Neural crest cell (in vitro differentiated cells): ENCODE measurements at places on chromosomes 6 and 20. TPM values are rescaled to one million over a fixed set of nuclear protein-coding genes. Genes with fewer than 3 reads are reported as not detected.

Gene OTOR
- total RNA-seq: not detected in 2 replicates

Gene HINT3
- total RNA-seq: 16.8 and 17.4 TPM in 2 replicates

GRCh38 chr20:17921774-17922173 is 46.8 kb downstream of the SNX5 start:
- no peak for DNase-seq
- no peak overlapping the region for H3K27ac ChIP-seq
- H3K27me3 ChIP-seq: peaks cover 6% of the 10 kb centered on the region
- H3K36me3 ChIP-seq: no peaks in the 10 kb centered on the region
- H3K4me3 ChIP-seq: no peak overlapping the region
- H3K4me1 ChIP-seq: no peaks in the 10 kb centered on the region

- H3K27me3 ChIP-seq: no peaks in the 10 kb centered on the region
- DNase-seq: no peak
- H3K4me1 ChIP-seq: no peaks in the 10 kb centered on the region
- H3K27ac ChIP-seq: no peak overlapping the region
These were observed 72.2 kb upstream of the FUCA2 start for GRCh38 chr6:143583542-143584327.

GRCh38 chr6:11589261-11589660 is 51.7 kb downstream of the TMEM170B start:
- H3K27ac ChIP-seq: peak overlapping the region; percentile 5
- no peaks in the 10 kb centered on the region for H3K27me3 ChIP-seq
- no peaks in the 10 kb centered on the region for H3K36me3 ChIP-seq
- H3K4me3 ChIP-seq: no peak overlapping the region

Gene PNLDC1
- 0.49 TPM in 1 of 2 replicates, not detected in the other for total RNA-seq

Gene SF3B5
- total RNA-seq: 161 and 164 TPM in 2 replicates

- H3K4me3 ChIP-seq: no peak overlapping the region
- H3K36me3 ChIP-seq: no peaks in the 10 kb centered on the region
- no peak overlapping the region for H3K27ac ChIP-seq
- H3K4me1 ChIP-seq: peaks cover 3% of the 10 kb centered on the region
These were observed 13.6 kb upstream of the GATA5 start for GRCh38 chr20:62489186-62489931.

DNA sequence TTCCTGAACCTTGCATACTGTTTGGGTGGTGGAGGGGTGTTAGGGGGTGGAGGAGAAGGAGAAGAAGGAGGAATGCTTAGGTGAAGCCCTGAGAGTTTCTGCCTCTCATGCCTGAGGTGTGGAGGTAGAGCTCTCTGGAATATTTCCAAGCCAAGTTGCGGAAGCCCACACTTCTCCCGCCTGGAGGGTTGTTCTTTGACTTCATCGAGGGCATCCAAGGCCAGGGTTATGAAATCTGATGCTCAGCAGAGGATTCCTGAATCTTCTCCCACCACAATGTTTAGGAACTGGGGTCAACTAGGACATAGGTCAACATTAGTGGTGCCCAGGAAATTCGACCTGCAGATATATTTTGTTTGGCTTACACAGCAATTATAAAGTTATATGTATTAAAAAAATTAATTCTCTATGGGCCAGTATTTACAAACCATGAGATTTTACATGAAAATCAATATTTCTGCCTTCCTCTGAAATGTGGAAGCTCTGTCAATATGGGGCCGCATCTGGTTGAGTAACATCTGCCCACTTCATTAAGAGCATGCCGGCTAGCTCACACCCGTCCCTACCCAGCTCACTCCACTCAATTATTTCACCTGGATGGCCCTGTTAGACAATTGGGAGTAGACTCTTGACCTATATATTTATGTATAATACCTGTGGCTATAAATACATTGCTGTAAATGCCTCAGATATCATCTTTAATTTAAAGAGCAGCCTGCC is 257.1 kb upstream of the ZFP64 start:
- DNase-seq: no peak
- H3K4me1 ChIP-seq: peaks cover 8% of the 10 kb centered on the region
- no peak overlapping the region for H3K27ac ChIP-seq
- no peaks in the 10 kb centered on the region for H3K27me3 ChIP-seq
- H3K4me3 ChIP-seq: no peak overlapping the region
- H3K36me3 ChIP-seq: no peaks in the 10 kb centered on the region

Gene OXT
- total RNA-seq: not detected in 2 replicates

DNA sequence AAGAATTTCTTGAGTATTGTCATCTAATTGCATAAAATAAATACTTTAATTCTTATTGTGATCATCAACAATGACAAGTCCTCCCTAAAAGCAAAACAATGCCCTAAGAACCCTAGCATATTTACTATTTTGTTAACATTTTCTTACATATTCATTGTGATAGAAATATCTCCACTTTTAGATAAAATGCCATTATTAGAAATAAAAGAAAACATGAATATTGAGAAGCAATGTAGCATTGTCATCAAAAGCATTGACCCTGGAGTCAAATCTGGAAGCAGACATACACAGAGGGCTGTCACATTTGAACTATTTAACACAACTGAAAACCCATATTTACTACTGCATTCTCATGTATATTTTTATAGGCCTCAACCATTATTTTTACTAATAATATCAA is 257.7 kb downstream of the SYNE1 start:
- no peaks in the 10 kb centered on the region for H3K36me3 ChIP-seq
- DNase-seq: no peak
- H3K27ac ChIP-seq: no peak overlapping the region
- H3K4me1 ChIP-seq: peaks cover 35% of the 10 kb centered on the region
- no peaks in the 10 kb centered on the region for H3K27me3 ChIP-seq

Gene TCF15
- total RNA-seq: 0.32 and 0.61 TPM in 2 replicates
